ENCODE measurements at places on chromosomes 2 and 18. TPM values are rescaled to one million over a fixed set of nuclear protein-coding genes. Genes with fewer than 3 reads are reported as not detected.

Gene IL1F10
- total RNA-seq = not detected

Gene VIT
- total RNA-seq = 2.0 TPM

Gene IWS1
- total RNA-seq = 43.0 TPM

Gene CNTNAP5
- not detected for total RNA-seq

Gene DSG4
- total RNA-seq = not detected

Gene HOXD9
- total RNA-seq = 0.28 TPM

Gene FLACC1
- 0.74 TPM for total RNA-seq

Gene RPE
- 58.5 TPM for total RNA-seq

Gene AKAIN1
- total RNA-seq = not detected

Gene APOB
- under 0.01 TPM for total RNA-seq

Gene HMSD
- total RNA-seq = under 0.01 TPM

Gene ALKAL2
- not detected for total RNA-seq

Gene TXNDC2
- total RNA-seq = under 0.01 TPM

Gene TUBA3E
- not detected for total RNA-seq

Gene BOLL
- not detected for total RNA-seq

Gene ACMSD
- under 0.01 TPM for total RNA-seq

Gene AMMECR1L
- 14.2 TPM for total RNA-seq

All from smooth muscle cell of bladder (primary cell).